ENCODE measurements at places on chromosomes 2 and 18.

GRCh38 chr2:51981783-51982182, 949.9 kb upstream of the NRXN1 start:
- no peaks in the 10 kb centered on the region for H3K27me3 ChIP-seq
- H3K4me3 ChIP-seq = no peak overlapping the region
- H3K36me3 ChIP-seq = no peaks in the 10 kb centered on the region
- H3K4me1 ChIP-seq = no peaks in the 10 kb centered on the region

GRCh38 chr2:6896930-6897759, 19.6 kb downstream of the RSAD2 start:
- H3K27ac ChIP-seq = no peak overlapping the region
- no peaks in the 10 kb centered on the region for H3K36me3 ChIP-seq
- H3K4me1 ChIP-seq = no peaks in the 10 kb centered on the region
- H3K27me3 ChIP-seq = no peaks in the 10 kb centered on the region
- DNase-seq = no peak

DNA sequence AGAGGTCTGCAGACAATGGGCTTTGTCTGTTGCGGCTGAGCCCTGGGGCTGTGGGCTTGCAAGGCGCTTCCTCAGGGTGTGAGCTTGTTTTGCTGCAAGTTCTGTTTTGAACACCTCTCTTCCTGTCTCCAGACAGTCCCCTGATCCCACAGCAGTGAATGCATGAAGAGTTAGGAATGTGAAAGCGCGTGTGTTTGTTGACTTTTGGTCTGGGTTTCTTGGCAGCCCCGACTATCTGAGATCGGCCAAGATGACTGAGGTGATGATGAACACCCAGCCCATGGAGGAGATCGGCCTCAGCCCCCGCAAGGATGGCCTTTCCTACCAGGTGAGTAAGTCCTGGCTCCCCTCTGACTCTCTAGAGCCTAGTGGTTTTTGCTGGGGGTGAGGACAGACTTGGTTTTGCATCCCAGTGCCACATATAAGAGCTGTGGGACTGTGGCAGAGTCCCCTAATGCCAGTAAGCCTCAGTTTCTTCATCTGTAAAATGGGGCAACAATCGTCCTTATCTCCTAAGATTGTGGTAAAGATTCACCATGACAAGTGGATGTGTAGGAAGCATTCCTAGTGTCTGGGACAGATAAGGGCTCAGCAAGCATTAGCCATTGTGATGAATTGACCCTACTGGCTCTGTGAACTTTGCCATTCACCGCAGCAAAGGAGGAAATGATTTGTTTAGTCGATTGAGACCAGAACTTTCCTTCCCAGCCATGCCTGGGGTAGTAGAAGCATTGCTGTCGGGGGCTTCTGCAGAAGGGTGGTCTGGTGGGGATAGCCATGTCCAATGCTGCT, 3.0 kb downstream of the LBH start:
- H3K4me3 ChIP-seq = peak overlapping the region; percentile 64
- no peaks in the 10 kb centered on the region for H3K27me3 ChIP-seq
- H3K27ac ChIP-seq = peak overlapping the region; percentile 93
- peaks cover 66% of the 10 kb centered on the region for H3K4me1 ChIP-seq
- peak; percentile 39 for DNase-seq

DNA sequence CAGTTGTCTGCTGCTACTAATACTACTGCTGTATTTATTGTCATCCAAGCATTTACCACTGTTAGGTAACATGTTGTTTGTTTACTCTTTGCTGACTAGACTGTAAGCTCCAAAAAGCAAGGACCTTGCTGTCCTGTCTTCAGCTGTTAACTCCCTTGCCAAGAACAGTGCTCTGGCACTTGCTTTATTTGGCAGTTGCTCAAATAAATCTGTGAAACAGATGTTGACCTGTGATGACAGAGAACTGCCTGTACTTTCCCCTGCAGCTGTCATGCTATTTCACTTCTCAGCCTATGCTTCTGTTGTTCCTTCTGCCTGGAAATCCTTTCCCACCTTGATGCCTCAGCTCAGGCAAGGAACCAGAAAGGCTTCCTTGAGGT, 181.2 kb downstream of the ATAD2B start:
- H3K27ac ChIP-seq = no peak overlapping the region
- no peaks in the 10 kb centered on the region for H3K27me3 ChIP-seq
- H3K4me3 ChIP-seq = no peak overlapping the region
- H3K4me1 ChIP-seq = peaks cover 11% of the 10 kb centered on the region

DNA sequence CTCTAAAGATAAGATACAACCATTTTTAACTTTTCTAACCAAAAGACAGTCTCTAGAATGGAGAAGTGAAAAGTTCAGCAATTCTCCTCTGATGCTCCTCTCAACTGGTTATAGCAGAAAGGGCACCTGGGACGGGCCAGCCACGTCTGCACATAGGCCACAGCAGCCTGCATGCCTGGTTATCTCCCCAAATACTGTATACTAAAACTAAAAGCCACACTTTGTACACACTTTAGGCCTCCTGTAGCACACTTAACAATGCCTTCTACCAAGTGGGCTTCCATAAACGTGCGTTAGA, 179.1 kb downstream of the ANKRD44 start:
- no peak for DNase-seq
- no peak overlapping the region for H3K4me3 ChIP-seq
- no peaks in the 10 kb centered on the region for H3K27me3 ChIP-seq
- H3K27ac ChIP-seq = no peak overlapping the region

DNA sequence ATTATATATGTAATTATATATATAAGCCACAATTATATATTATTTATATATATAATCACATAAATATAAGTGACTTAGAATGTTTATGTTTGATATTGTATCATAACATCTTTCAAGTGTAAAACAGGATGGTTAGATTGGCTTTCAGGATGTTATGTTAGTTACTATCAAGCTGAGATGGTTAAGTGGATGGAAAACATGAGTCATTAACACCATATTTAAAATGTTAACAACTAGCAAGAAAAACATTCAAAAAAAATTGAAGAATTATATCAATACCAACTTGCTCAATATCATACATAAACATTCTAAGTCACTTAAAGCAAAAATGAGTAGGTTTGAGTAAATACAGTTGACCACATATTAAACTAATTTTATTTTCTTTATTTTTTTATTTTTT, 21.8 kb upstream of the RAB27B start:
- H3K27me3 ChIP-seq = no peaks in the 10 kb centered on the region
- H3K4me1 ChIP-seq = no peaks in the 10 kb centered on the region
- no peaks in the 10 kb centered on the region for H3K36me3 ChIP-seq
- no peak for DNase-seq
- no peak overlapping the region for H3K27ac ChIP-seq

GRCh38 chr2:193461431-193461934, 1266.8 kb upstream of the TMEFF2 start:
- H3K36me3 ChIP-seq = no peaks in the 10 kb centered on the region
- no peak overlapping the region for H3K4me3 ChIP-seq
- no peaks in the 10 kb centered on the region for H3K4me1 ChIP-seq
- no peak overlapping the region for H3K27ac ChIP-seq
- H3K27me3 ChIP-seq = no peaks in the 10 kb centered on the region
- DNase-seq = no peak

DNA sequence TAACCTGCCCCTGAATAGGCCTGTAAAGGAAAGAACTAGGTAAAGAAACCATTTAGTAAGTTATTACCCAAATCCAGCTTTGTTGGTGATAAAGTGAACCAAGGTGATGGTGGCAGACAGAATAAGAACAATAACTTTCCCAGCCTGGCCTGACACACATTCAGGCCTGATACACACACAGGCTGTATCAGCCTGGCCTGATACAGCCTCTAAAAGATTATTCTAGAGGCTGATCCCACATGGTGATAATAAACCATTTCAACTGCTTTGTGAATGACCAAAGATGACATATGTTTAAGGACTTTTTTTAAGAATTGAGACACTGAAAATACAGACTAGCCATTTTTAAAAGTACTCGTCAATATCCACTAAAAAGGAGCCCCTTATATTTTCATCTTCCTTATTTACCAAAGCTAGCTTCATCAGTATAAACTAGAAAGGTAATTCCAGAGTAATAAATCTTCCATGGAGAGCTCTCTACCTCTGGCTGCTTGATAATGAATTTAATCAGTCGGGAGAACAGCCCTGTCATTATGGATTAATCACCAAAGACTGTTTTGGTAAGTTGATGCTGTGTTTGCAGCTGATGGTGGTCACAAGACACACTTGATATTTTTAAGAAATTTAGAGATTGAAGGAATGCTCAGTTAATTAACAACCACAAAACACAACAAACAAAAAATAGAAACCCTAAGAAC, 77.2 kb downstream of the SLC8A1 start:
- no peak overlapping the region for H3K27ac ChIP-seq
- H3K36me3 ChIP-seq = no peaks in the 10 kb centered on the region
- H3K4me1 ChIP-seq = no peaks in the 10 kb centered on the region
- H3K27me3 ChIP-seq = no peaks in the 10 kb centered on the region
- no peak overlapping the region for H3K4me3 ChIP-seq
- no peak for DNase-seq

DNA sequence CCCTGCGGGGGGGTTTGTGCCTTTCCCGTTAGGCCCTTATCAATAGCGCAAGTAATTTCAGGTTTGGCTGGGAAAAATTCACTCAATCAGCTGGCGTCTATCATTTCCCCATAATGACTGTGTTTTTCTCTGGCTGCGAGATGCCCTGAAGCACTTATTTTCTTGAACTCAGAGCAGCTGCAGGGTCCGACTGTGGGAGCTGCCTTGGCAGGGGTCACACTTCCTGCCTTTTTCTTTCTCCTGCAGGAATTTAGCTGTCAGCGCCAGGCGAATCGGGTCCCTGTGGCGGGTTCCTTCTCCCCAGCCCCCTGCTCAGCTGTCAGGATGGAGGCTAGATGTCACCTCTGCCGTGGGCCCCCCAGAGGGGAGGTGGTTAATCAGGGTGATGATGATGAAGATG, 81.3 kb upstream of the HPCAL1 start:
- no peak for DNase-seq
- H3K36me3 ChIP-seq = no peaks in the 10 kb centered on the region
- H3K4me1 ChIP-seq = no peaks in the 10 kb centered on the region
- H3K27me3 ChIP-seq = peaks cover 21% of the 10 kb centered on the region
- no peak overlapping the region for H3K4me3 ChIP-seq

- H3K4me1 ChIP-seq = no peaks in the 10 kb centered on the region
- no peak overlapping the region for H3K4me3 ChIP-seq
- peaks cover 40% of the 10 kb centered on the region for H3K36me3 ChIP-seq
- DNase-seq = no peak
- no peak overlapping the region for H3K27ac ChIP-seq
Observed at GRCh38 chr2:232731470-232731869, 34.3 kb downstream of the GIGYF2 start.

DNA sequence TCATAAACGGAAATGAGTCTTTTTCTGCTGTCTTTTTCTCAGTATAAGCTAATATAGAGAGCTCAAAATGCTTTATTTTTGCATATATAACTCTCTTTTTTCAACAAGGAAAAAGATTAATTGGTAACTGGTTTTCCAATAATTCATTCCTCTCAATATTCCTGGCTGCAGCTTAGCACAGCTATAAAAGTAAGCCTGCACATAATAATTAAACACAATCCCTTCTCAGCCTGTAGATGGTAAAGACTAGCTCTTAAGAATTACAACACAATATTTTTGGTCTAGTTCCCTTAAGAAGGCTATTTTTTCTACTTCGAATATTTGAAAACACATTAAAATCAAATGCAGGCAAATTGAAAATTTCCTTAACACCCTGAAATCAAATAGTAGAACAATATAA, 258.0 kb downstream of the DOK6 start:
- DNase-seq = no peak
- no peak overlapping the region for H3K27ac ChIP-seq
- H3K36me3 ChIP-seq = no peaks in the 10 kb centered on the region

- H3K27me3 ChIP-seq = no peaks in the 10 kb centered on the region
- no peak overlapping the region for H3K4me3 ChIP-seq
- DNase-seq = no peak
- H3K36me3 ChIP-seq = no peaks in the 10 kb centered on the region
- no peak overlapping the region for H3K27ac ChIP-seq
Observed at GRCh38 chr2:235713189-235713588, 219.3 kb downstream of the AGAP1 start.

GRCh38 chr2:31413025-31413424, 1.5 kb downstream of the XDH start:
- no peak overlapping the region for H3K4me3 ChIP-seq
- H3K27me3 ChIP-seq = no peaks in the 10 kb centered on the region
- no peak for DNase-seq
- no peaks in the 10 kb centered on the region for H3K36me3 ChIP-seq
- H3K27ac ChIP-seq = no peak overlapping the region

All from tibial artery (tissue), 4 donors.